CD4-positive, alpha-beta memory T cell (primary cell): ENCODE measurements at places on chromosomes 7 and 10.
A peak's percentile ranks its signal among the peaks of the same experiment; 100 is the strongest.

DNA sequence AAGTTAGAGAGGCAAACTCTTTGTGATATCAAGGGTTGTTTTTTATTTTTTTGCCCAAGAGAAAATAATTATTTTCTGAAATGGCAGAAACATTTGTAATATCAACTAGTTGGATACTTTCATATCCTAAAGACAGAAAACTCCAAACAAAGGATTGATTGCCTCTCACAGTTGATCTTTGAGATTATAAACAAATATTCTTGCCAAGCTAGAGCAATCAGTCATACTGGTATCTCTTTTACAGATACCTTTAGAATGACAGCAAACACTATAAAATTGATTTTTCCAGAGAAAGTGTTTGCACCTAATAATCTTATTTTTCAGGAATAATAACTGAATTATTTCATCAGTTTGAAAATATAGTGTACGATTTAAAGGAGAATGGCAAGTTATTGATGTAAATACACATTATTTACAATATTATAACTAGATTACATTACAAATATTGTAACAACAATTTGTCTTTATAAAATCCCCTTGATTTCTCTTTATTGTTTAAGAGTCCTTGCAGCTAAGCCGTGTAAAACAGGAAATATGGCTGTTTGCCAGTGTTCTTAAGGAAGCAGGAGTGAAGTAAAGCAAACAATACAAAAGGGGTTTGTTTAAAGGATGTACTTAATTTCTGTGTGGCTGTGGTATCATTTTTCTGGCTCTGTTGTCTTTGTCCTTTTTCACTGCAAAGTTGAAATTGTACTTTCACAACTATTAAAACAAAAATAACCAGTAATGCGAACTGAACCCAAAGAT, 58.4 kb downstream of the MAPK8 start:
- no peak for DNase-seq

DNA sequence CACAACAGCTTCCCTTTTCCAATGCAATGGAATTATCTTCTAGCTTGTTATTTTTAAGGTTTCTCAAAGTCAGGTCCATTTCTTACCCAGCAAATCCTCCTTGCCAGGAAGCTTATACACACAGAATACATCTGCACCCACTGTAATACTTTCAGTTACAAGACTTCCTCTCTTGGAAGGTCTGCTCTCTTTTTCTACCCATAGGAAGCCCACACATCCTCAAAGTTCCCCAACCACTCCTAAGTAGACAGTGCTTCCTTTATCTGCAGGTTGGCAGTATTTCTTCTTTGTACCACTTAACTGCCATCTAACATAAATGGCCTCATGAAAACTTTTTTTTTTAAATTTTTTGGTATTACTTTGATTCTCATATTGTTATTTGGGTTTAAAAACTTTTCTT, 155.6 kb downstream of the TAX1BP1 start:
- DNase-seq, result no peak

GRCh38 chr7:81767926-81768325, 1.9 kb downstream of the HGF start:
- no peak for DNase-seq

DNA sequence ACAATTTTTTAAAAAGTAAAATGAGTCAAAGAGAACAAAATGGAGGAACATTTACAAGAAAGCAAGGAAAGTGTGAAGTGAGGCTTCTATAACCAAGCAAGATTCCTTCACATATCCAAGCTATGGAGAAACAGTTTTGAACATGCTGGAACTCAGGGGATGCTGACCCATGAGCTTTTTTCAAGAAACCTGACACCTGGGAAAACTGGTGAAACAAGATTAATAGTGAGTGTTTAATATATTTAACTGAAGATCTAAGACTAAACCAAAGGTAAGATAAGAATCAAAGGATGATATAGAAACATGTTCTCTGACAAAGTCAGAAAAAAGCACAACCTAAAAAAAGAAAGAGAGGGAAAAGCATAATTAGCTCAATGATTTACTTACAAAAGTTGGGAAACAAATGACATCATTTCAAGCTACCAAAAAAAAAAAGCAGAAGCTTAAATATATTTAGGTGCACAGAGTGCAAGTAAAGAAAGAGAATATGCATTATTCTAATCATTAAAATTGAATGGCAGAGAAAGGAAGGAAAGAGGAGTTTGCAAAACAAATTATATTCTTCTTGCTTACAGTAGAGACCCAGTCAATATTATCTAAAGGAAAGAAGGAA, 24.9 kb downstream of the C7orf25 start:
- DNase-seq, result no peak

DNA sequence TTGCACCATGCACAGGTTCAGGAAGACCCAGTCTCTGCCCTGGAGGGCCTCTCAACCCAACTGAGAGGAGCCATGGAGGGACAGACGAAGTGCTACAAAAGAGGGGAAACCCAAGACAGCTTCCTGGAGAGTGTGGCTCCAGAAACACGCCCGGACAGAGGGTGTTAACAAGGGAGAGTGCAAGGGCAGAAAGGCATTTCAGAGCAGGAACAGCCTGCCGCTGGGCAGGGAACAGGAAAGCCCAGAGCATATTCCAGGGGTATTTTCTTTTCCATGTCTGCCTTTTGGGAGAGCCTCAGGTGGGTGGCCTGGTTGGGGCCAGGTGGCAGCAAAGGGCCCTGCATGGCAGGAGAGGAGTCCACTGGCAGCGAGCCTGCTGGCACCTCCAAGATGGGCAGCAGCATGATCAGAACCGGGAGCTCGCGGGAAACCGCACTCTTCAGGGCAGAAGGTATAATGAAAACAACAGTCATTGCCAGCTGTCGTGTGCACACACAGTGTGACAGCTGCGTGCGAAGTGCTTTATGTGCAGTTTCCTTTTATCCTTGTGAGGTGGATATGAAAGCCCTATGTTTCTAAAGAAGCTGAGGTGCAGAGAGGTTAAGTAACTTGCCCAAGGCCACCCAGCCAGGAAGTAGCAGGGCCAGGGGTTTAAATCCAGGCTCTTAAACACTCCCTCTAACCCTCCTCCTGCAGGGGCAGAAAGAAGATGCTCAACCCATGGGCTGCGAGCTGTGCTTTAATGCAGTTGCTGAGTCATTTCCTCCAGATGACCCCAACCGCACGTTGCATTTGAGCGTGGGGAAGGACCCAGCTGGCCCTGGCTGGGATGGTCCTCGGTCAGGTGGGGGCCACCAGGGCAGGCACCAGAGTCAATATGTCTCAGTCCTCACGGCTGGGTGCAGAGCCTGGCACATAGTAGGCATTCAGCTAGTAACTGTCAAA, 128.6 kb downstream of the OAT start:
- DNase-seq, result no peak

DNA sequence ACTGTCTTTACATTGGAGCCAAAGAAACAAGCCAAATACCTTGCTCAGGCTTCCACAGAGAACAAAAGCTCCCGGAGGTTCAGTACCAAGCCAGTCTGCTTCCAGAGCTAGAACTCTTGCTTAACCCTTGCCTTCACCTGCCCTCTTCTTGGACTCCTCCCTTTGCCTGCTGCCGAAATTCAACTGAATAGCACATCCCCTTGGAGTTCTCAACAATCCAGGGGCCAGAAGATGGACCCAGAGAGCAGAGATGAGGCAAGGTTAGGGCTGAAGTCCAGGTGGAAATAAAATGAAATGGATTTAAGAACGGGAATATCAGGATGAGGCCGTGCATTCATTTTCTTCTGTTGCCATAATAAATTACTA, 876 bp upstream of the PIK3AP1 start:
- DNase-seq, result no peak

DNA sequence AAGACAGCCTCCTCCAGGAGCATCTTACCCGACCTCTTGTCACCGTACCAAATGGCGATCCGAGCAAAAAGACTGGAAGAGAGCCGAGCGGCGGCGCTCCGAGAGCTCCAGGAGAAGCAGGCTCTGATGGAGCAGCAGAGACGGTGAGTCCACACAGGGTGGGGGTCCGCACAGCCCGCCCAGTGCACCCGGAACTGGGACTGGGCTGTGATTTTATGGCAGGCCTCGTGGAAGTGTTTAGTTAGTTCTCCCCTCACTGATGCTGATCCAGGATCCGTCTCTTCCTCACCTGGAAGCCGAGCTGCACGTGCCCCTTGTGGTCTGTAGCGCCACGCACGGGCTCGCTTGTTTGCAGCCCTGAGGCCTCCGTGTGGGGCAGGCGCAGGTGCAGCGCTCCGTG, 19.6 kb downstream of the LRRC27 start:
- DNase-seq, result no peak

GRCh38 chr10:100730725-100731406, 14.5 kb upstream of the PAX2 start:
- DNase-seq, result no peak

- DNase-seq, result peak; percentile 41
These were observed 51.6 kb upstream of the ARL4A start for GRCh38 chr7:12635830-12636229.

DNA sequence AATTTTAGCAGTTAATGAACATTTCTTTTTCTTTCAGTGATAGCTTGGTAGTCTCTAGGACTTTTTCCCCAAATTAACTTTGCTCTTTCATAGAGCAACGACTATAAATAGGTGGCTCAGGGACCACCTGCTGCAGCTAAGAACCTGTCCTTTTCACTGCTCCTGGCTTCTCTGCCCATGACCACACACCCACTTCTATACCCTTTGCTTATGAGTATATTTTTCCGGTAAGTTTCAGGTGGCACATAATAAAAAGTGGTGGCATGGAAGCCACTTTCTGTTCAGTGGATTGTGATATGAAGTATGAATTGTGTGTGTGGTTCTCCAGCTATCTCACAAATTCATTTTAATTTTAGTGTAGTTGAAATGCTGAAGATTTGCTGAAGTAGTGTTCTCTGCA, 1.2 kb downstream of the ING3 start:
- DNase-seq, result no peak

DNA sequence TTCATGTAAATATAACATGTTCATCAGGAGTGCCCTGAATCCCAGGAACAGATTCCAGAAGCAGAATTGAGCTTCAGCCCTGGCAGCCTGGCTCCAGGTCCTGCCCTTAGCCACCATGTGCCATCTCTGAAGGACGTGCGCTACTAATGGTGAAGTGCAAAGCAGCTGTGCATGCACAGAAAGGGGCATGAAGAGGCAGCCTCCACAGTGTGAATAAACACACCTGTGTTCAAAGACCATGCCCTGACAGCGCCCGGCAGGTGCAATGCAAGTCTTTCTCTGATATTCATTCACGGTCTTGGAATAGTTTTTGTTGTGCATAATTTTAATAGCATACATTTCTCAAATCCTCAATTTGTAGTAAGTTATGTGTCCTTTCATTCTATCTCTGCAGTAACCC, 250.4 kb upstream of the TCERG1L start:
- DNase-seq, result no peak

DNA sequence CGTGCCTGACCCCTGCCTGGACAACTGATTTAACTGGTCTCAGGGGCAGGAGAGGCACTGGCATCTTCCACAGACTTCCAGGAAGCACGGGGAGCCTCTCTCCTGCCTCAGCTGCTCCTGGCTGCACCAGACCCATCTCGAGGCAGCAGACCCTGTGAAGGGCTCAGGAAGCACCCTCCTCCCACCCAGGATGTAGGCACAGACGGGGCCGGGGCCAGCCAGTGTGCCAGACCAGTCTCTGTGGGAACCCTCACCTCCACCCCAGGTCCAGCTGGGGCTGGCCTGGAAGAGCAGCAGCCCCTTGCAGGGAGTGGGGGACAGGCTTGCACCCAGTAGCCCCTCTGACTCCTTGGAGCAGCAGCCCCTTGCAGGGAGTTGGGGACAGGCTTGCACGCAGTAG, 56.3 kb downstream of the RASGEF1A start:
- DNase-seq, result no peak

- DNase-seq, result no peak
These were observed 2.5 kb downstream of the USP54 start for GRCh38 chr10:73588656-73589055.

DNA sequence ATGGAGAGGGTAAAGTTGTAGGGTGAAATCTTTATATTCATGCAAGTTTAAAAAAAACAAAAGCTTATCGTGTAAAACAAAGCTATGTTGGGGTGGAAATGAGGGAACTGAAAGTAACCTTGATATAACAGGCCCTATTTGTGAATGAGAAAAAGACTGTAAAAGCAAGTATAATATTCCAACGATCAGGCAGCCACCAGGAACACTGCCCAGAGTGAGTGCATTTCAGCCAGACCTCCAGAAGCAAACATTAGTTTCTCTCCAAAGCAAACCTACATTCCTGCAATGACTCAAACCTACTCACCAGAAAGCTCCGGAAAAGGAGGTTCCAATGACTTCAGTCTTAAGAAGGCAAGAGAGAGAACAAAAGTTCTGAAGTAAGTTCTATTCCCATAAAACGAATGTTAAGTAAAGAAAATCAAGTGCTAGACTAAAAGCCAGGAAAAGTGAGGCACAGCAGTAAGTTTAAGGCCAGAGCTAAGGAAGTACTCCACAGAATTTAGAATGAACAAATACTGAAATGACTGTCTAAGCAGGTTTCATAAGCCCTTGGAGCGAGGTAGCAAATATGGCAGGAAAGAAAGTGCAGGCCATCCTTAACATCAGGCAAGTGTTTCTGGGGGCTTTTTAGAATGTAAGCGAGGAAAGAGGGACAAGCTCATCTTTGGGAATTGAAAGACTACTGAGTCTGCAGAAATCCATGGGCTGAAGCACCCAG, 493.1 kb downstream of the XPNPEP1 start:
- DNase-seq, result no peak

- no peak for DNase-seq
These were observed 260.3 kb downstream of the SNX13 start for GRCh38 chr7:17680026-17680425.

DNA sequence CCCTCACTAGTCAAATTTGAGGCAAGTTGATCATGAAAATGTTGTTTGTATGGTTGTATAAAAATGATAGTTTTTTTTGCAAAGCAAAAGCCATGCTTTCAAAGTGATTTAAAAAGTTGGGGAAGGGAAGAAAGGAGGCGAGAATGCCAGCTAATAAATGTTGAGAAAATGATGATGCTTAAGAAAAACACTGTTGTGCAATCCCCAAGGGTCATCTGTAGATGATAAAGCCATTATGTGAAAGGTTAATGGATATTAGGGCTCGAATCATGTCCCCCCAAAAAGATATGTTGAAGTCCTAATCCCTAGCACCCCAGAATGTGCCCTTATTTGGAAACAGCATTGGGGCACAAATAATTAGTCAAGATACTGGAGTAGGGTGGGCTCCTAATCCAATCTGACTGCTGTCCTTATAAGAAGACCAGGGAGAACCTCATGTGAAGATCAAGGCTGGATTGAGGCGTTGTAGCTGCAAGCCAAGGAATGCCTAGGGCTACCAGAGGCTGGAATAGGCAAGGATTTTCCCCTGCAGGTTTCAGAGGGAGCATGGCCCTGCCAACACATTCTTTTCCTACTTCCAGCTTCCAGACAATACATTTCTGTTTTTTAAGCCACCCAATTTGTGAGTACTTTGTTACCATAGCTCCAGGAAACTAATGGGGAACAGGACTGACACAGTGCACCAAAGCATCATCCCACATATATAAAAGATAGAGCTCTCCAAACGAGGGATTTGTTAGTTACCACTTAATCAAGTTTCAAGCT, 35.4 kb upstream of the MKLN1 start:
- DNase-seq, result no peak

DNA sequence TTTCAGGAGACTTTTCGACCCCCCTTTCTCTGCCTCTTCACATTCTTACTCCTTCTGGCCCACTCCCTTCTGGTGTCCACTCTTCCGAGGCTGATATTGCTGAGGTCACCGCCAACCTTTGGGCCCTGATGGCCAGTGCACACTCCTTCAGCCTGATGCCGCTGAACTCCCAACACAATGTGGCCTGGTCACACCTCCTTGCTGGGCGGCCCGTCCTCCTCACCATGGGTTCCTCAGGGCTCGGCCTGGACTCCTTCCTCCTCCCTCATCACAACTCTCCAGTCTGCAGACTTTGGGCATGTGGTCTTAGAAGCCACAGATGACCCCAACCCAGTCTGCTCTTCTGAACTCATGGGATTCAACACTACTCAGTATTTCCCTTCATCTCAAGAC, 583.0 kb upstream of the MGMT start:
- DNase-seq, result no peak

GRCh38 chr10:9734218-9734617, 1283.5 kb upstream of the CELF2 start:
- no peak for DNase-seq
